ENCODE measurements at places on chromosomes 6 and 20.

DNA sequence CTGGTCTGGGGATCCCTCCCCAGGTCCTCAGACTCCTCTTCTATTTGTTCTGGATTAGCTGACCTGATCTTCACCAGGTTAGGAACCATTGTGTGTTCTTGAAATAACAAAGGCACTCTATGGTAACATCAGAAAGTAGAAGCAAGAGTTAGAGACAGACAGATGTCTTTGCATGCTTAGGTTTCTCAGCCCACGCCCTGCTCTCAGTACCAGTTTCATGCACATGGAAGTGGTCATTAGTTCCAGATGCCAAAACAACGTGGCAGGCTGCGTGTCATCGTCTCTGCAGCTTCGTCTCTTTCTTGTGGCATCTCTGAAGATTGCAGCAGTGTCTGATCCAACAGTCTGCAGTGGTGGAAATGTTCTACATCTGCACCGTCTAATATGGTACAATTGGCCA is 89.4 kb downstream of the PACRG start:
- no peak for DNase-seq
- H3K36me3 ChIP-seq: no peaks in the 10 kb centered on the region
- H3K27me3 ChIP-seq: no peaks in the 10 kb centered on the region
- no peak overlapping the region for H3K27ac ChIP-seq
- H3K4me3 ChIP-seq: no peak overlapping the region
- no peaks in the 10 kb centered on the region for H3K4me1 ChIP-seq

DNA sequence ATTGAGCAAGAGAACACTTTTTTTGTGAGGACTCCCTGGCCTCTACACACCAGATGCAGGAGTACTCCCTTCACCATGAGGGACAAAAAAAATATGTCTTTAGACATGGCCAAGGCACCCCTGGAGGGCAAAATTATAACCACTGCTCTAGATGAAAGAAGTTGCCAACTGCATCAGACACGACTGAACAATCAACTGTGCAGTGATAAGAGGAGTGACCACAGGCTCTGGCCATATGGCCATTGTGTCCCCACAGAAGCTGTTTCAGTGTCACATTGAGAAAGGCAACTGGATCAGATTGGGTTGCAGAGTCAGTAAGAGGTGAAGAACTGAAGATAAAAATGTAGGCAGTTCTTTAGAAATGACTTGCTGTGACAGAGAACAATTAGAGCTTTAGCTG is 85.7 kb downstream of the C6orf118 start:
- H3K4me1 ChIP-seq: no peaks in the 10 kb centered on the region
- H3K27ac ChIP-seq: no peak overlapping the region
- no peak for DNase-seq
- H3K4me3 ChIP-seq: no peak overlapping the region
- no peaks in the 10 kb centered on the region for H3K36me3 ChIP-seq

- no peaks in the 10 kb centered on the region for H3K27me3 ChIP-seq
- no peaks in the 10 kb centered on the region for H3K4me1 ChIP-seq
- H3K27ac ChIP-seq: no peak overlapping the region
- H3K4me3 ChIP-seq: no peak overlapping the region
Observed at GRCh38 chr20:42134265-42135098, 516.3 kb upstream of the CHD6 start.

DNA sequence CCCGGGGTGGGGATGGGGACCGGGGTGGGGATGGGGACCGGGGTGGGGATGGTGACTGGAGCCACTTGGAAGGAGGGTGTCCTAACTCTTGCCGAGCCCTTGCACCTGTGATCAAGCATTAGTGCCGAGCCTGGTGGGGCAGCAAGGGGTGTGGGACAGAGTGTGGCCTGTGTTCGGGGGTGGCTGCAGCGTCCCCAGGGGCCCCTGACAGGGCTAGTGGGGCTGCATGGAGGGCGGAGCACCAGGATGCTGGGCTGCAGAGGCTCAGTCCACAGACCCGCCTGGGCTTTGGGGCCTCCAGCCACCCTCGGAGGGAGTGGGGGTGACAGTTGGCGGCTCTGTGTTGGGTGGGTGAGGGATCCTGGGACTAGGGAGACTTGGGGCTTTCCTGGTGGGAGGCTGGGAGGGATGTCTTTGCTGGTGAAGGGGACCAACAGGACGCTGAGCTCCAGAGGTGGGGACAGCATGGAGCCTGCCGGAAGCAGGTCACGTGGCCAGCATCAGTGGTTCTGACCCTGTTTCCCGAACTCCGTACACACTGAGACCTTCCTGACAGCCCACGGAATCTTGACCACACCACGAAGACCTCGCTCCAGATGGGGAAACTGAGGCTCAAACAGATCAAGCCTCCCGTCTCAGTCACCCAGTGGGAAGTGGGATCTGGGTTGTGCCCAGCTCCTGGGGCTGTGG is 4.6 kb downstream of the RBBP8NL start:
- H3K4me1 ChIP-seq: no peaks in the 10 kb centered on the region
- DNase-seq: no peak
- no peak overlapping the region for H3K4me3 ChIP-seq
- H3K27me3 ChIP-seq: no peaks in the 10 kb centered on the region
- no peak overlapping the region for H3K27ac ChIP-seq

- H3K4me3 ChIP-seq: no peak overlapping the region
- H3K4me1 ChIP-seq: no peaks in the 10 kb centered on the region
- H3K36me3 ChIP-seq: no peaks in the 10 kb centered on the region
- no peak overlapping the region for H3K27ac ChIP-seq
- DNase-seq: no peak
Observed at GRCh38 chr6:41353333-41353732, 17.9 kb downstream of the NCR2 start.

Measured in ascending aorta (tissue), 2 donors.